ENCODE measurements at places on chromosomes 7 and 10.

DNA sequence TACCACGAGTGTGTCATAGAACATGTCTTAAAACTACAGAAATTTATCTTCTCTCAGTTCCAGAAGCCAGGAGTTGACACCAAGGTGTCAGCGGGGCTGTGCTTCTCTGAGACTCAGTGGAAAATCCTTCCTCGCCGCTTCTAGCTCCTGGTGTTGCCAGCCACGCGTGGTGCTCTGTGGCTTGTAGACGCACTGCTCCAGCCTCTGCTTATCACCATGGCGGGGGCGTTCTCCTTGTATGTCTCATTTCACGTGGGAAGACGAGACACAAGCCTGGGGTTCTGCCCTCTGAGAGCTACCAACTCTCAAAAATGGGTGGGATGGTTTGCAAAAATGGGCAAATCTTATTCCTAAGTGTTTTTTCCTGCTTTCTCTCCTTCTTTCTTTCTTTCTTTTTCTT, 11.0 kb upstream of the GALNTL5 start:
- no peak for DNase-seq

- no peak for DNase-seq
Measured at GRCh38 chr10:97157578-97158095, 28.1 kb downstream of the SLIT1 start.

DNA sequence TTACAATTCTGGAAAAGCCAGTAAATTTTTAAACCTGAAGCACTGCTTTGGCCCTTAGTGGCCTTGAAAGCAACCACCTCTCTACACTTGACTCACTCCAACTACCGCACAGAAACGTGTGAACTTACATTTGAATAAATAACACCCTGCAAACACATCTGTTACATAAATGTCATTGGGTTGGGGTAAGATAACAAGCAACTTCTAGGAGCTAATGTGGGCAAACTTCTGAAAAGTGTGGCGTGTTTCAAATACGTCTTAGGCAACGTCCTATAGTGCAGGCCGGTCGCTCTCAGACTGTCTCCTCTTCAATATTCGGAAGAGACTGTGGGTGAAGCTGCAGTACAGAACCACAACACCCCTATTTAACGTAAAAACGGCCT, 474 bp downstream of the ORC5 start:
- no peak for DNase-seq

DNA sequence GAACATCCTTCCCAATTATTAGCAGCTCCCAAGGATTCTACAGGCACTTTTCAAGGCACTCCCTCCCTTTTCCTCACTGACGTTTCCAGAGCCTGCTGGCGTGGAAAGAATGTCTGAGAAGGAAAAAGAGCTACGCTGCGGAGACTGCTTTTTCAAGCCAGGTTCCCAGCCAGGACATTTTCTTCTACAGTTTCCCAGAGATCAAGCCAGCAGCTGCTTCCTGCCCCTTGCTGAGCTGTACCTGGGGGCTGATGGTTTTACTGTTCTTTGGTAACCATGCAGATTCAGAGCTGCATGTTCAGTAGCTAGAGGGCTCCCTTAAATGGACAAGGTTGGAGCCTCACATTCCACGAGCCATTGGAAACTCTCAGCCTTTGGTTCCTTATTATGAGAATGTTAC, 133.4 kb downstream of the EVX1 start:
- DNase-seq: no peak

- no peak for DNase-seq
Measured at GRCh38 chr7:99833289-99833877, 5.6 kb downstream of the CYP3A43 start.

DNA sequence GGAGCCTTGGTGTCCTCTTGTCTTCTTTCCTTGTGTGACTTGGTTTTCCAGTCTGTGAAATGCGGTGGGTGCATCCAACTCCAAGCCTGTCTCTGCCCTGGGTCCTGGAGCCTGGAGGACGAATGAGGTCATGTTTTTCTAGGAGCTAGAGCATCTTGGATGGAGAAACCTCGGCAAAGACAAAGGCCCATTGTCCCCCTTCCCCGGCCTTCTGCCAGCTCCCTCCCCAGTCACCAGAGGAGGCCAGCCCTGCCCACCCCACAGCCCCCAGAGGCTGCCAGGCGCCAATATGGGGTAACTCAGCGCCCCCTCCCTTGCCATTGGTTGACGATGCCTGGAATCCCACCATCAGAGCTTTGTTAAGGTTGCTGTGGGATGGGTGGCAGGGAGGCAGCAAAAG, 40.4 kb downstream of the KCTD7 start:
- no peak for DNase-seq

- no peak for DNase-seq
Measured at GRCh38 chr10:84375011-84375410, 46.6 kb downstream of the CCSER2 start.

- no peak for DNase-seq
Measured at GRCh38 chr10:16184906-16185305, 251.9 kb upstream of the PTER start.

DNA sequence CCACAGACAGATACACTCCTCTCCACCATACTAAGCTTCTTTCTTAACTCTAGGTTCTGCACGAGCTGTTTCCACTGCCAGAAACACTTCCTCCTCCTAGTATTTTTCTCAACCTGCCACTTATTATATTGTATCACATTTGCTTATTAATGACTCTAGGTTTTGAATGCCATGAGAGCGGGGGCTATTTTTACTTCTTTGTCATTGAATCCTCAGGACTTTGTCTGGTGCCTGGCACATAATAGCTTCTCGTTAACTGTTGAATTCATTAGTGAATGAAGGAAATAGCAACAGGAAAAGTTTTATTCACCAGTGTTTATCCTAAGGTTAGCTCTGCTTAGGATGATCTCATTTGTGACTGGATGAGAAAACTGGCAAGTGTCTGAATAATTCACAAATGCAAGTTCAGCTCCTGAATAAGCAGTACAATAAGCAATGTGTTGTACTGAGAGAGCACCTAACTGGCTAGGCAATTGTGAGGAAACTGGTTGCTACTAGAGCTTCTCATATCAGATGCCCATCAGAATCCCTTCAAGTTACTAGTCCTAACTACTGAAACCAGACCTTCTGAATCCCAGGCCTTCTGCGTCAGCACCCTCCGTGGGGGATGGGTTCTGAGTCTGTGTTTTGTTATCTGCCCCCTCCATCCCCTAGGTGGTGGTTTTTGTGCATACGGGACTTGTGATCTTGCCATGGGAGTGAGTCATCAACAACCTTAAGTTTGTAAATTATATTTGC, 92.7 kb downstream of the LSMEM1 start:
- no peak for DNase-seq

DNA sequence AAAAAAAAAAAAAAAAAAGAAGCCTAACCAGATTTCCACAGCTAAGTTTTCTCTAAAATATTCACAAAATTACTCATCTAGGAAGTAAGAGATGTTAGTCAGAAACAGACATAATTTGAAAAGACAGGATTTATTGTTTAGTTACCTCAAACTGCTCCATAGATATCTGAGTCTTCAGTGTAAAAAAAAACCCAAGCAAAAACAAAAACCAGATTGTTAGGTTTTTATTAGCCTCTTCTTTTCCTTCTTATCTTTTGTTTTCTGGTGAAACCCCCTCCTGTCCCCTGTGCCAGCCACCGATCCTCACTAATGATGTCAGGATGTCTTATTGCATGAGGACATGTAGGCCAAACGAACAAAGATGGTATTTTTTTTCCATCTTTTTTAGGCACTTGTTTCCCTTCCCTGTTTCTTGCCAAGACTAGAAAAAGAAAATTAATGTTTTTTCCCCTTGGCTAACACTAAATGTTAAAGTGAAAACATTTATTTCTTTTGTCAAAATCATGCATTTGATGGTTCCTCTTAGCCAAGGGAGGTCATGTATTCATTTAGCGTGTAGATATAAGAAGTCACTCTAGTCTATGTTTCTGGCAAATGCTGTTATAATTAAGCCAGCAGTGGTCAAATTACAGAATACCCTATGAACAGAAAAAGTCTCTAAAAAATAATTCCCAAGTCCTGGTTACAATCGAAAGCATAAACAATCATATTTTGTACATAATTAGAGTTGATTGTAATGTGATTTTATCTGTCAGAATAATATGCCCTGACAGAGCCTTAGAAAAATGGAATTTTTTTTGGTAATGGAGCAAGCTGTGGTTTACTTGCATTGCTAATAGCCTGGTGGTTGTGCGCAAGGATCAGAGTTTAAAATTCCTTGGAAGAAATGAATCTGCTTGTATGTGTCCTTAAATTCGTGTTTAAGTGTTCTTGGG, 702.4 kb upstream of the FZD8 start:
- no peak for DNase-seq

- no peak for DNase-seq
Measured at GRCh38 chr7:27129729-27130539, 623 bp downstream of the HOXA4 start.

- DNase-seq: peak; percentile 56
Measured at GRCh38 chr10:49594594-49594993, 15.5 kb upstream of the SLC18A3 start.

DNA sequence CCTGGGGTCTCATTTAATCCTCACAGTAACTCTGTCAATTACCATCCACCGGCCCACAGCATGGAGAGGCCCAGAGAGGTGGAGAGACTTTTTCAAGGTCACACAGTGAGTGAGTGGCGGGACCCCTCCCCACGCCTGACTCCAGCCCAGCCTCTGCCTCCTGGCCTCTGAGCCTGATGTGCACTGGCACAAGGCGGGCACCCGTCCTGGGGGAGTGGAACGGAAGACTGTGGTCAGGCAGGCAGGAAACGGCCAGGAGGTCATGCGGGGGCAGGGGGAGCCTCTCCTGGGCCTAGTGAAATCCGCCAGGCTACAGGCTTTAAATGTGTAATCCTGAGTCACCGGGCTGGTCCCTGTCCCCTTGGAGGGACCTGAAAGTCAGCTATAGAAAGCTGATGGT, 32.2 kb downstream of the ZCCHC24 start:
- DNase-seq: no peak

- no peak for DNase-seq
Measured at GRCh38 chr7:141992688-141993087, 3.0 kb upstream of the MGAM start.

- DNase-seq: no peak
Measured at GRCh38 chr7:134737566-134738345, 41.7 kb upstream of the CALD1 start.

DNA sequence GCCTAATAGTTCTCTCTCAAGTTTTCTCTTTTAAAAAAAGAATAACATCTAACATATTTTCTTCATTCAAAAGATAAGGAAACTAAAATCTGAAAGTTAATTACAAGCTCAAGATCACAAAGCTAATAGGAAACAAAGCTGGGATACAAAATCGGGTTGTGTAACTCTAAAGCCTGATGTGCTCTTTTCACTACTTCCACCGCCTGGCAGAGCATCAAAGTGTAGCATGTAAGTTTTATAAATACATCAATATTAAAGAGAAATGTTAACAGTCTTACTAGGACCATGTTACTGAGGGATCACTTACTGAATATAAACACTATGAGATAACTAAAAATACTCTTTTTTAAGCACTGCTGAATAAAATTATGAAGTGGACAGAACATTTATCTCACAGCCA, 97.2 kb downstream of the KMT2C start:
- DNase-seq: no peak

DNA sequence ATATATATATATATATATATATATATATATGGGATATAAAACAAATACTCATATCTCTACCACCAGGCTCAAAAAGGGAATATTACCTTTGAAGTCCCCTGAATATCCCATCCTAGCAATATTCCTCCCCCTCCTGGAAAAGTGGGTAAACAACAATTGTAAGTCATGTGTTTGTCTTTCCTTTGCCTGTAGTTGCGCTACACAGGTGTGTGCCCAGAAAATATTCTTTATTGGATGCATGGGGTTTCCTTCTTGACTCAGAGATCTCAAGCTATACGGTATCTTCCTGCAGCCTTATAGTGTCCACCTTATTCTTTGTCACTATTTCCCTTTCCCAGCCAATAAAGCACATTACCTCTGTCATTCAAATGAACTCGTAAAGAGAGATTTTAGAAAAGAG, 54.2 kb downstream of the MET start:
- no peak for DNase-seq

GRCh38 chr7:51267169-51267568, 49.4 kb downstream of the COBL start:
- DNase-seq: no peak

- no peak for DNase-seq
Measured at GRCh38 chr7:52786174-52786573, 249.3 kb upstream of the POM121L12 start.

- no peak for DNase-seq
Measured at GRCh38 chr10:89566095-89566950, 30.9 kb upstream of the SLC16A12 start.

- DNase-seq: no peak
Measured at GRCh38 chr10:120458432-120458831, 1.4 kb downstream of the PLPP4 start.

DNA sequence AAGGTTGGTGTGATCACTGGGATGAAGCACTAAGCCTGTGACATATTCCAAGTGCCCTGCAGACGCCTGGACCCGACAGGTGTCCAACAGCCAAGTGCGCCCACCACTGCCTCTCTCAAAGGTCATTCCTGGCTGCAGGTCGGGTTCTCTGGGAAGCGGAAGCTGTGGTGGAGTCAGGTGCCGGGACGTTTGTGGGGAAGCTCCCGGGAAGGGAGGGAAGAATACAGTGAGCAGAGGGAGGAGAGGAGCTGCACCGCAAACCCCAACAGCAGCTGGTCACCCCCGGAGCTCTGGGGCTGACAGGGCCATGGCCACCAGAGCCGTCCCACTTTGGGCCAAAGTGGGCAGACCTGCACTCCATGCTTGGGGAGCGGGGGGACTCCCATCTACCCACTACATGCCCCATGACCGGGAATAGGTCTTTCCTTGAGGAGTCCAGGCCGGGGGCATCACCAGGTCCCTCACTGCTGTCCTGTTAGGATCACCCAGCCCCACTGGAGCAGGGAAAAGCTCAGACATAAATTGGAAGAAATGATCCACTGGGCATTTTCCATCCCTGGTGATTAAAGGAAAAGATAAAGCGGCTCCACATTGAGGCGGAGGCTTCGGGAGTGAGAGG, 84.5 kb upstream of the PPP2R2D start:
- peak; percentile 44 for DNase-seq

DNA sequence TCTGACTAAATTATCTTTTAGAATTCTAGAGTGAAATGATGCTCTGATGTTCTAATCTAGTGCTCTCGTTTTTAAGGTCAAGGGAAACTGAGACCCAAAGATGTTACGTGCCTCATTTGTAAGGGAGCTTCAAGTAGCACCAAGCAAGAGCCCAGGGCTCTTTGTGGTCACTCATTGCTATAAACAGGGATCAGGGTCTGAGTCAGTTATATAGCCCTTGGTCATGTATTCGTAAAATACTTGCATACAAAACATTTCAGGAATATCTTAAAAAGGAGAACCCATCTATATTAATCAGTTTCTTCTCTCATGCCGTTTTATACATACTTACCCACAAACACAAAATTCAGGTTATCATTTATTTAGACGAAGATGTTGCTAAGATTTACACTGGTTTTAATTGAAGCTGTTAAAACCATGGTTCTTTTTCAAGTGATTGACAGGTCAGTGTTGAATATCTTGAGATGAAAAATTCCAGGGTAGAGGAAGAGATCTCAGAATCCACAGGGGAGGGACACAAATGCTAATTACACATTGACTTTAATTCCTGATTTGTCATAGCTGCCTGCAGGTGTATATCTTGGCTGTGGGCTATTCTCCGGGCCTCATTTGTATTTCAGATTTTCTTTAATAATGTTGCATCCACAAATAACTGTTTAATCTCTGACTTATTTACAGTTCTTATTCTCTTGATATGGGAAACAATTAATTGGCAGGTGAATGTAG, 188.4 kb downstream of the SND1 start:
- DNase-seq: no peak
